Natural killer cell treated with Interleukin-12 subunit alpha and Interleukin-12 subunit beta and Interleukin-15 and Interleukin-18, amount 100 ng/mL, for 72 hours (primary cell): ENCODE measurements at places on chromosomes 4 and X.

DNA sequence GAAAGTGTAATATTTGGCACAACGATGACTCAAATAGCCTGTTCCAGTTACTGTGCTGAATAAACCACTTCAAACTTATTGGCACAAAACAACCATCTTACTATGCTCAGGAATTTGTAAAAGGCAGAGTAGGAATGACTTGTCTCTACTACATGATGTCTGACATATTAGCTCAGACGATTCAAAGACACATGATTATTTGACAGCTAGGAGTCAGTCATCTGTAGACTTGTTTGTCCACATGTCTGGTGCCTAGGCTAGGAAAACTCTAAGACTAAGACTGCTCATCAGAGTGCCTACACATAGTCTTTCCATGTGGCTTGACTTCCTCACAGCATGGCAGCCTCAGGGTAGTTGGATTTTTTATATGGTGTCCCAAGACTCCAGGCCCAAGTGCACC is 154.5 kb downstream of the FANCB start:
- DNase-seq, result no peak

- no peak for DNase-seq
Observed at GRCh38 chrX:31092476-31092875, 20.6 kb upstream of the FTHL17 start.

GRCh38 chr4:45640281-45640680 is 483.6 kb downstream of the GABRG1 start:
- DNase-seq, result no peak

GRCh38 chr4:42487230-42487629 is 89.9 kb downstream of the SHISA3 start:
- no peak for DNase-seq
